AG09309 (cell line): ENCODE measurements at places on chromosomes 2 and 18.

DNA sequence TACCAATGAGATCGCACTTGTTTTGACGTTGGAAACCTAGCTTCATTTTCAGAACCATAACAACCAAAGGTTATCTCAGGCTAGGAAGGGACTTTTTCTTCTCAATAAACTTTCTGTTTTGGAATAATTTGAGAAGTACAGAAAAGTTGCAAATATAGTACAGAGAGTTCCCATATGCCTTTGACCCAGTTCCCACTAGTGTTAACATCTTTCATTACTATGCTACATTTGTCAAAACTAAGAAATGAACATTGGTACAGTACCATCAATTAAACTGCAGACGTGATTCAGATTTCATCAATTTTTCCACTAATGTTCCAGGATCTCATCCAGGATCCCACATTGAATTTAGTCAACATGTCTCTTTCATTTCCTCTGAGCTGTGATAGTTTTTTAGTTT lies 111.6 kb downstream of the ATL2 start:
- no peak for DNase-seq

GRCh38 chr18:76672627-76673026 lies 149.7 kb upstream of the ZNF236 start:
- peak; percentile 32 for DNase-seq

DNA sequence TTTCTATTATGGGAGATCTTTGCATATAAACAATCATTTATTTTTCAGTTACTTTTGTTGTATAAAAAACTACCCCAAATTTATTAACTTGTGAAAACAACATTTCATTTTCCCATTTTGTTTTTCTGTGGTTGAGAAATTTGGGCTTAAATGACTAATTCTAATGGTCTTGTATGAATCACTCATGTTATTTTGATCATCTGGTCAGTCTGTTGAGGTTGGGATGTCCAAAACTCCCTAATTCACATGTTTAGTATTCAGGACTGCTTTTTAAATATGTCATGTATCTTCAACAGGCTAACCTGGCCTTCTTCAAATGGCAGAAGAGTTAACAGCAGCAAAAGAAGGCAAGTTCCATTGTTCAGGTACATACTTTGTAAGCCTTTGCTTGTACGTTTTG lies 788.1 kb downstream of the TRIB2 start:
- DNase-seq, result no peak

- no peak for DNase-seq
Observed at GRCh38 chr2:239341840-239342239, 59.0 kb downstream of the HDAC4 start.

DNA sequence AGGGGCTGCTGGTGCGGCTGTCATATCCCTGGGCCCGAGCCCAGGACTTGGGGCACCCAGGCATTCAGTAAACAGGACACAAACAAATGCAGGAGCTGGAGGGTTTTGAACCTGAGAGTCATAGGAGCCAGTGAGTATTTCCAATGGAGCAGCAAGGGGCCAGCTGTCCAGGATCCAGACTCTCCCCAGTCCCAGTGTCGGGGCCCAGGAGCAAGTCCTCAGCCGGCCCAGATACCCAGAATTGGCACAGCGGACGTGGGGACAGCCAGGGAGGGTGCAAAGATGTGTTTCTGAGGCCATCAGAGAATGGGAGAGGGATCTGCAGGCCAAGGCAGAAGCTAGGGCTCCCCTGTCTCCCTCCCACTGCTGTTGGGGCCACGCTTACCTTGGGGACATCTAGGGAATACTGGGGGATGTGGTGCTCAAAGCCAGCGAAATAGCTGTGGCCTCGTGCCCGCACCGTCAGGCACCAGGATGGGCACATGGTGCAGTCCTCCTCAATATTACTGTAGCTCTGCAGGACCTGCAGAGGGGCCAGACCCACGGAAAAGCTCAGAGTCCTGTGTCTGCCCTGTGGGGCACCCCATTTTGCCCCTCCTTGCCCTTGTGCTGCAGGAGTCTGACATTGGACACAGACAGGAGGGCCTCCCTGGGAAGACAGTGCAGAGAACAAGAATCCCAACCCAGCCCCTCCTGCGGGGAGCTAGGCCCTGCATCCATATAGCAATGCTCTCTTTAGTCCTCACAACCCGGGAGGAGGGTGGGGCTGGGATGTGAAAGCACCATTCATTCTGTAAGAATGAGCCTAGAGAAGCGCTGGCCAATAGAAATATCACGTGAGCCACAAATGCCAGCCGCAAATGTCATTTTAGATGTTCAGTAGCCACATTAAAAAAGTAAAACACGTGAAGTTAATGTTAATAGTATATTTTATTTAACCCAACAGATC lies 15.4 kb downstream of the CFAP65 start:
- no peak for DNase-seq

DNA sequence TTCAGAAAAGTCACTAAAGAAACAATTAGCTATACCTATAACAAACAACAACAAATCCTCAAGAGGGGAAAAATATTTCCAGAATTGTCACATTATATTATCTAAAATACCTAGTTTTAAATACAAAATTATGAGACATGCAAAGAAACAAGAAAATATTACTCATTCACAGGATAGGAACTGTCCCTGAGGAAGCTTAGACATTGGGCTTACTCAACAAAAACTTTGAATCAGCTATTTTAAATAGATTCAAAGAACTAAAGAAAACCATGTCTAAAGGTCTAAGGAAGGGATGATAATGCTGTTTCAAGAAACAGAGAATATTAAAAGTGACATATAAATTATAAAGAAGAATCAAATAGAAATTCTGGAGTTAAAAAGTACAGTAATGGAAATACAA lies 131.9 kb upstream of the ZNF516 start:
- DNase-seq, result no peak

DNA sequence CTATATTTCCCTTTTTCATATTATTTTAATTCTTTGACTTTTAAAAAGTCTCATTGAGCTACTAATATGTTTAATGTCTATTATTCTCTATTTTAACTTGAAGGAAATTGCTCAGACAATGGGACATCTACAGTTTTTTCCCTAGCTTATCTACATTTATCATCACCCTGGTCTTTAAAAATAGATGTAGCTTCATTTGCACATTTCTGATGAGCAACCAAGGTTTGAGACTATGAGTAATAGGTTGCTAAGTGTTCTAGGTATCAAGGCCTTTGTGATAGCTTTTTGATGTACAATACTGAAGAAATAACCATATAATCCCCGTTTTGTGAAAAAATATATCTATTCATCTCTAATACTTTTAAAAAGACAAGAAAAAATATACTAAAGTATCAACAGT lies 47.0 kb downstream of the STAT4 start:
- DNase-seq, result no peak

DNA sequence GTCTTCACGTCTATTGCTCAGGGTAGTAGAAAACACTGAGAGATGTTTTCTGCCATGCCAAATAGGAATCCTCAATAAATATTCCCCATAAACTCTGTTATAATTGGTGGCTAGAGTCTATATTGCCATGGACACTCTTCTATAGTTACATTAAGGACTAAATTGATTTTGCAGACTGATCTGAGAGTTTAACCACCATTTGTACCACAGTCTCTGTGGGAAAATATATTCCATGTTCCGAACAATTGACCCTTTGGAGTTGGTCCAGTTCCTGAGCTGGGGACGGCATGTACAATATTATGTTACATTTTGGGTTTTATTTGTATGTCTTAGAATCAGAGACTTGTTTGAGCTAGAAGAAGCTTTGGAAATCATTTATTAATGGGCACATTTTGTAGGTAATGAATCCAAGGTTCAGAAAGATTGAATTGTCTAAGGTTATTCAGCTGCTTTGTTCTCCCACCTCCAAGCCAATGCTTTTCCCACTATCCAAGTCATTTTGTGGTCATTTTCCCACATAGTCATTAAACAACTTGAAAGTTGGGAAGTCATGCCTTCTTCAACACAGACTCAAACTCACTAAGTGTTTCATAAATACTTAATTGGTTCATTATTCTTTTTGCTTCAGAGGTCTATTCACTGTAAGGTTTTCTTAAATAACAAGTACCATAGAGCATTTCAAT lies 5.1 kb upstream of the PPP1CB start:
- no peak for DNase-seq

DNA sequence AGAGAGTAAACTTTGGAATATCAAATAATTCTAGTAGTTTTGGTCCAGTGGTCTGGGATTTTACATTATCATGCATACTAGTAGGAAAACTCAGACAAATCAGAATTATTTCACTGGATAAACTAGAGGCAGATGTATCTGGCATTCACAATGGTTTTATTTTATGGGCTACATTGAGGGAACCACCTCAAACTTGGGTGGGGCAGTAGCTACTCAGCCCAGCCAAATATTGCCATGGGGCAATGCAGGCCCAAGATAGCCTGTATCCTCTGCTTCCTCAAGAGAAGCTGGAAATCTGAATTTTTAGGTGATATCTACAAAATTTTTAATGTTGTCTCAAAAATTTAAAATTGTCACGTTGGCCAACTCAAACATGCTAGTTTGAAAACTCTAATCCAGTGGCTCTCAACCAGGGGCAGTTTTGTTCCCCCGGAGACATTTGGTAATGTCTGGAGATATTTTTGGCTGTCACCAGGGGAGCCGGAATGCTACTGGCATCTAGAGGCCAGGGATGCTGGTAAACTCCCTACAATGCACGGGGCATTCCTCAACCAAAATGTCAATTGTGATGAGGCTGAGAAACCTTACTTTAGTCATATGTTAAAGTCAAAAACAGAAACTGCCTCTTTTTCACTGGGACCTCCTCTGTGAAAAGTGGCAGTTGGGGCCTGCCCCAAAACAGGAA lies 172.8 kb upstream of the SPRED2 start:
- DNase-seq, result no peak

DNA sequence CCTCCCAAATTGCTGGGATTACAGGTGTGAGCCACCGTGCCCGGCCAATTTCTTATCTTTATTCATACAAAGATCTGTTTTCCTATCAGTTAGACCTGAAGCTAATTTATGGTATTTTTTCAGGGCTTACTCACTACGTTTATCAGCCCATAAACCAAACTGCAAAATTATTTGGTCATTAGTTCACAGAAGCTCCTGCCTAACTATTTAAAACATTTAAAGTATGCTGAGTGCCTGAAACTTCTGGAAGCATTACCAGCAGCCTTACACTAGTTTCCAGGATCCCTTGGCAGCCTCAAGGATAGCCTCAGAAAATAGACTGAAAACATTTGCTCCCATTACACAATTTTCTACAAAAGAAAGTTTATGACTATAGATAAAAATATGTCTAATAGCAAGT lies 68.8 kb downstream of the GALNT13 start:
- no peak for DNase-seq

DNA sequence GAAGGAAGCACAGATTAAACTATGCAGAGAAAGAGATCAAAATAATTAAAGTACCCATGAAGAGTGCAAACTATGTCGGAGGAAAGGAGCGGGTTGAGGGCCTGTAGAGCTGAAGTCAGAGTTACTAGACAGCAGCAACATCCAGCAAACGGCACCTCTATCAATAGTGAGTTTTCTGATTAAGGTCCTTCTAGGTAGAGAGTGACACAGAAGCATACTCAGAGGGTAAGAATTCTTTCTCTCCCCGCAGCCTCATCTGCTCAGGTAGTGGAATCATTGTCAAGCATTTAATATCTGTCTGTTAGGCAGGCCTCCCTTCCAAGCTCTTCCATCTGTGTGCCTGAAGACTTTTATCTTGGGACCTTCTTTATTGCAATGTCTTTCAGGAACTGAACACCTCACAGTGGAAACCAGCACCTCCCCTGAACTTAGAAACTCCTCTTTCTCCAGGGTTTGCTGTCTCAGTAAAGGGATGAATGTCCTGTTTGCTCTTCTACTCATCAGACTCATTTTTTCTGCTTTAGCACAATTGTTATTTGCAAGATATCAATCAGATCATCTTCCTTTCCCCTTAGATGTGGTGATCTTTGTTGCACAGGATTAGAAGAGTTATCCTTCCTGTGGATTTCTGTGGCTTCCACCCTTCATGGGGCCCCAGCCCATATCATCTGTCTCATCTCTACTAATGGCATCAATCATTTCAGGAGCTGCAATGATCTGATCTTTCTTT lies 28.8 kb downstream of the SP140 start:
- DNase-seq, result no peak

- peak; percentile 79 for DNase-seq
Observed at GRCh38 chr2:95728878-95729596, 137.2 kb downstream of the TRIM43 start.

GRCh38 chr2:141311430-141311829 lies 819.4 kb downstream of the LRP1B start:
- no peak for DNase-seq

DNA sequence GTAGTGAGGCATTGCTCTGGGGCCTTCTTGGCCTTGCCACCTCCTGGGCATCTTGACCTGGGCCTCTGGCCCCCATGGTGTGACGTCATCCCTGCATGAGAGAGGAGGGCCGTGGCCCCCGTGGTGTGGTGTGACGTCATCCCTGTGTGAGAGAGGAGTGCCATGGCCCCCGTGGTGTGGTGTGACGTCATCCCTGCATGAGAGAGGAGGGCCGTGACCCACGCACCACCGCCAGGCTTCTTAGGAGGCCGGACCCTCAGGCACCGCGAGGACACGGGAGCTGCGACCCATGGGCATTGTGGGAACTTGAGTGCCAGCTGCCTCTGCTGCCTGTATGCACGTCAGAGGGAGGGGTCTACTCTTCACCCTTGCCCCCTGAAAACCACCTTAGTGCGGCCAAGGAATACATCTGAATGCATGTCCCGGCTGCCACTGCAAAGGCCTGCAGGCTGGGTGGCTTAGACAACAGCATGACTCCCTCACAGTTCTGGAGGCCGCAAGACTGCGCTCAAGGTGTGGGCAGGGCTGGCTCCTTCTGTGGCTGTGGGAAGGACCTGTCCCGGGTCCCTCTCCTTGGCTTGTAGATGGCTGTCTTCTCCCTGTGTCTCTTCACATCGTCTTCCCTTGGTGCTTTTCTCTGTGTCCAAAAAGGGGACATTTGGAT lies 20.8 kb upstream of the OTOS start:
- no peak for DNase-seq

- no peak for DNase-seq
Observed at GRCh38 chr18:13229001-13229671, 10.6 kb downstream of the LDLRAD4 start.

- DNase-seq, result no peak
Observed at GRCh38 chr2:205969584-205969983, 116.4 kb downstream of the INO80D start.

GRCh38 chr2:938181-939005 lies 12.3 kb upstream of the SNTG2 start:
- peak; percentile 32 for DNase-seq

DNA sequence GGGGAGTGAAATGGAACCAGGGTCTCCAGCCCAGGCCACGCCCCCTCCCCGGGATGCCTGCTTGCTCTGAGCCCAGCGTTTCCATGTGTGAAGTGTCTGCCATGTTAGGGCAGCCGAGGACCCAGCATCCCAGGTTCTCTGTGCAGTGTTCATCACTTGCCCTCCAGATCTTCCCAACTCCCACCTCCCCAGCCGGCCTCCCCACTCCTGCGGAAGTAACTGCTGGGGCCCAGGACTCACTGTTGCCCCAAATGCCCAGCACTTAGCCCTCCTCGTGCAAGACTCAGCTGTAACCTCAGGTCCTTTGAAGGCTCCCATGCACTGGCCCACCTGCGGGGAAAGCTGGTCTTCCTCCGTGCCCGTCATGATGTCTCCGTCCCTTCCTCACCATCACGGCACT lies 9.7 kb upstream of the PXDN start:
- DNase-seq, result no peak

GRCh38 chr2:104606056-104606455 lies 247.9 kb upstream of the POU3F3 start:
- no peak for DNase-seq

- no peak for DNase-seq
Observed at GRCh38 chr2:62660087-62660486, 45.4 kb upstream of the EHBP1 start.

- DNase-seq, result no peak
Observed at GRCh38 chr2:174072069-174072468, 106.9 kb upstream of the SP3 start.

GRCh38 chr18:73924307-73924706 lies 223.3 kb downstream of the FBXO15 start:
- DNase-seq, result no peak
